T-helper 1 cell treated with Interleukin-12 subunit alpha and Interleukin-12 subunit beta and Interleukin-4 antibody, amounts not matched to agents 30 ng/mL and 1 ng/mL, for 36 hours (primary cell): ENCODE measurements at places on chromosomes 4 and X. TPM values are rescaled to one million over a fixed set of nuclear protein-coding genes. Genes with fewer than 3 reads are reported as not detected.

Gene PAK3
- total RNA-seq, result 0.20 and 0.42 TPM in 2 replicates

Gene PDHA1
- 114 and 120 TPM in 2 replicates for total RNA-seq

Gene SSX4
- total RNA-seq, result not detected in 2 replicates

Gene KIT
- 0.15 and 0.22 TPM in 2 replicates for total RNA-seq

Gene BMPR1B
- total RNA-seq, result not detected in 2 replicates

Gene MAGEA2B
- not detected in 2 replicates for total RNA-seq

Gene STK32B
- not detected in 2 replicates for total RNA-seq

Gene USP26
- total RNA-seq, result not detected in 2 replicates

Gene CCDC160
- total RNA-seq, result 0.15 and 0.17 TPM in 2 replicates

Gene HDX
- 3.7 and 3.9 TPM in 2 replicates for total RNA-seq

Gene RPS3A
- 1,373 and 1,443 TPM in 2 replicates for total RNA-seq

Gene INTS6L
- 24.7 and 29.1 TPM in 2 replicates for total RNA-seq
